Suprapubic skin (tissue), 4 donors: ENCODE measurements at places on chromosomes 5 and 9.

GRCh38 chr9:35696520-35697215 is 6.9 kb upstream of the TPM2 start:
- DNase-seq = no peak
- peaks cover 53% of the 10 kb centered on the region for H3K36me3 ChIP-seq
- H3K27me3 ChIP-seq = no peaks in the 10 kb centered on the region
- peak overlapping the region; percentile 52 for H3K27ac ChIP-seq
- H3K4me1 ChIP-seq = peaks cover 20% of the 10 kb centered on the region
- H3K4me3 ChIP-seq = no peak overlapping the region

GRCh38 chr5:122775550-122776542 is 966 bp downstream of the SNX2 start:
- no peak for DNase-seq
- peaks cover 31% of the 10 kb centered on the region for H3K4me1 ChIP-seq
- peak overlapping the region; percentile 93 for H3K27ac ChIP-seq
- no peaks in the 10 kb centered on the region for H3K36me3 ChIP-seq
- no peaks in the 10 kb centered on the region for H3K27me3 ChIP-seq

DNA sequence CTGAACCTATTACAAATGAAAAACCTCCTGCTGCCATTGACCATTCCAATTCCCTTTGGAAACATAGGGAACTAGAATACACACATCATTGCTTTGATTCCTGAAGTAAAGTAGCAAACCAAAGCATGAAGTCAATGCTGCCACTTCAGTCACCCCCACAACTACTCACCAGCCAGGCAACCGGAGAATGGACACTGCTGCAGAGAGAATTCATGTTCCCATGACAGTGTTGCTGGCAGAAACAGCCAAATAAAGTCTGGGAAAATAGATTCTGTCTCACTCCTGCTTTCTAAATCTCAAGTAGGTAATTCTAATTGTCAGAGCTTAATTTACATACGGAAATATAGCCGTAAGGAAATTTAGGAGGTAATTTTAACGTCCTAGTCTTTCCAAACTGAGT is 162.9 kb upstream of the PLPPR1 start:
- no peak overlapping the region for H3K4me3 ChIP-seq
- H3K27ac ChIP-seq = no peak overlapping the region
- no peaks in the 10 kb centered on the region for H3K4me1 ChIP-seq
- no peaks in the 10 kb centered on the region for H3K36me3 ChIP-seq
- H3K27me3 ChIP-seq = no peaks in the 10 kb centered on the region

DNA sequence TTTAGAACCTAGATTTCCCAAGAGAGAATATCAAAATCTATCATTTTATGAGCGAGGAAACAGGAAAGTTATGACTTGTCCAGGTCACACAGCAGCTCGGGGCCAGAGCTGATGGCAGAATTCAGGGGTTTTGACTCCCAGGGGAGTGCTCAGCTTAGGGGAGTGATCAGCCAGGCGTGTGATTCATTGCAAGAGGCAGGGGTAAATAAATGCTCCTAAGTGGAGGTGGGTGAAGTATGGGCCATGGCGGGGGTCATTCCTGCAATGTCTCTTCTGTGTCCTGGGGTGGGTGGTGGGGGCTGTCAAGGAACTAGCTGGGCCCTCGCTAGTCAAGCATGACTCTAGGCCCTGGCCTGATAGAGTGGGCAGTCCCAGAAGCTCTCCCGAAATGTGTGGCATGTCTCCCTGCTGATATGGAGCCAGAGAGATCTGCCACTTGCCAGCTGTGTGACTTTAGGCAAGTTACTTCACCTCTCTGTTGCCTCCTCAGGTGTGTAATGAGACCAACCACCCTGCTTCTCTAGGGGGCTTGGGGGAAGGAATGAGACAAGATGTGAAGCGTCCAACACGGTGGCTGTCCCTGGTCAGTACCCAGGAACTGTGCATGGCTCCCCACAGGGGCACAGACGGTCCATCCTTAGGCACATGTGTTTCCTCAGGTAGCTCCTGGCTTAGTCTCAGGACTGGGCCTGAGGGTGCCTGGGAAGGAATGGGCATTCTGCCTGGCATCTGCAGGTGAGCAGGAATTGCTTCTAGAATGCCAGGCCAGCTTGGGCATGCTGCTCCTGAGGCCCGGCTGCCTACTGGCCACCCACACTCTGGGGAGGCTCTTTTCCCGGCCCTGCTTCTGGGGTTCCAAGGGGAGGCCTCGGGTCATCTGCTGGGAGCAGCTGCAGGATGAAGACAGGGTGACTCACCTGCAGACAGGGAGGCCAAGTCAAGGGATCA is 36.5 kb upstream of the SH3PXD2B start:
- peaks cover 5% of the 10 kb centered on the region for H3K4me1 ChIP-seq
- no peaks in the 10 kb centered on the region for H3K36me3 ChIP-seq
- no peaks in the 10 kb centered on the region for H3K27me3 ChIP-seq
- peak; percentile 59 for DNase-seq
- no peak overlapping the region for H3K4me3 ChIP-seq

- no peak for DNase-seq
- no peaks in the 10 kb centered on the region for H3K36me3 ChIP-seq
- no peak overlapping the region for H3K27ac ChIP-seq
- H3K27me3 ChIP-seq = no peaks in the 10 kb centered on the region
- no peak overlapping the region for H3K4me3 ChIP-seq
Observed at GRCh38 chr5:55680353-55680752, 31.8 kb downstream of the SLC38A9 start.

GRCh38 chr9:63817622-63818518 is 1467.1 kb downstream of the FOXD4L5 start:
- DNase-seq = peak; percentile 94
- peak overlapping the region; percentile 37 for H3K4me3 ChIP-seq
- peaks cover 6% of the 10 kb centered on the region for H3K4me1 ChIP-seq
- H3K27me3 ChIP-seq = peaks cover 27% of the 10 kb centered on the region

DNA sequence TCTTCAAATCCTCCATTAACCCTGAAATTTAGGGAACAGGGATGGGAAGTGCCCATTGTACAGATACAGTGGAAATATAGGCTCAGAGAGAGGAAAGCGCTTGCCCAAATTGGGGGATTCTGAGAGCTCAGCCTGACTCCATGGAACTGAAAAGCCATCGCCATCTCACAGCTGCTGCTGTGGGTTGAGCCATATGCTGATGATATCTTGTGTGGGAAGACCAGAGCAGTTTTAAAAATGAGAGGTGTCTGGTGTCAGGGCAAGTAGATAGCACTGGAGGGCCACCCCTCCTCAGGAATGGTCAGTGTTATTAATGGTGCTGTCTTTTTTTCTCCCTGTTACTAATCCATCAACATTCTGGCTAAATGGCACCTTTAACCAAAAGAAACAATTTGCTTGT is 50.9 kb upstream of the C5orf58 start:
- no peaks in the 10 kb centered on the region for H3K4me1 ChIP-seq
- H3K4me3 ChIP-seq = no peak overlapping the region
- DNase-seq = no peak
- H3K27me3 ChIP-seq = no peaks in the 10 kb centered on the region

- no peak for DNase-seq
- H3K4me3 ChIP-seq = no peak overlapping the region
- H3K27me3 ChIP-seq = no peaks in the 10 kb centered on the region
- no peak overlapping the region for H3K27ac ChIP-seq
- H3K36me3 ChIP-seq = no peaks in the 10 kb centered on the region
Observed at GRCh38 chr5:15757103-15757502, 257.1 kb downstream of the FBXL7 start.

DNA sequence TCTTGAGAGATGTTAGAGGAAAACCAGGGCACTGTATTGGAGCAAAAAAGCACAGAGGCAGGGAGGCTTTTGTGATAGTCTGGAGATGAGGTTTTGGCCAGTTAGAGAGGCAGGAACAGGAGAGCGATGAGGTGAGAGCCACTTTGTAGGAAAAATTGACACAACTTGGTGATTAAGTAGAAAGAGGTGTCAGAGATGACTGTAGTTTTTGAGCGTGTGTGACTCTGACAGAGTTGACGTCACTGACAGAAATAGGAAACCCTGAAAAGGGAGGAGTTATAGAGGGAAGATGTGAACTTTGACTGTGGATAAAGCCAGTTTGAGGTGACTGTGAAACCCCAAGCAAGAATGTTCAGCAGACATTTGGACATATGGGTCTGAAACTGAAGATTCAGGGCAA is 15.7 kb downstream of the NFX1 start:
- DNase-seq = no peak
- H3K4me1 ChIP-seq = no peaks in the 10 kb centered on the region
- H3K36me3 ChIP-seq = peaks cover 100% of the 10 kb centered on the region
- no peak overlapping the region for H3K4me3 ChIP-seq
- no peak overlapping the region for H3K27ac ChIP-seq

DNA sequence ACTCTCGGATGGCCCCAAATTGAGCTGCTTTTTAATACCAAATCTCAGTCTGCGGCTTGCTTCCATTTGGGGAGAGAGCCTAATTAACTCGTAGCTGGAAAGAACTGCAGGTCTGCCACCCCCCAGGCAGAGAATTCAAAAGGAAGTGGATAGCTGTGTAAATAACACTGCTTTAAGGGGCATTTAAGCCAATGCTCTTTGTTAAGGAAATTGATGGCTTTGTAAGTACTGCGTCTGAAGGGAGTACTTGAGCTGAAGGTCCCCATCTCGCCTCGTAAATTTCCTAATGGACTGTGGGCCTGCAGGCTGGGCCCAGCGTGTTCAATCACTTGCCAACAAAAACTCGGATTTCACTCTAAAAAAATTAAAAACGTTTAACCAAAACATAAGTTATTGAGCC is 132.7 kb downstream of the PAPPA start:
- H3K4me1 ChIP-seq = no peaks in the 10 kb centered on the region
- no peak for DNase-seq
- no peak overlapping the region for H3K27ac ChIP-seq

DNA sequence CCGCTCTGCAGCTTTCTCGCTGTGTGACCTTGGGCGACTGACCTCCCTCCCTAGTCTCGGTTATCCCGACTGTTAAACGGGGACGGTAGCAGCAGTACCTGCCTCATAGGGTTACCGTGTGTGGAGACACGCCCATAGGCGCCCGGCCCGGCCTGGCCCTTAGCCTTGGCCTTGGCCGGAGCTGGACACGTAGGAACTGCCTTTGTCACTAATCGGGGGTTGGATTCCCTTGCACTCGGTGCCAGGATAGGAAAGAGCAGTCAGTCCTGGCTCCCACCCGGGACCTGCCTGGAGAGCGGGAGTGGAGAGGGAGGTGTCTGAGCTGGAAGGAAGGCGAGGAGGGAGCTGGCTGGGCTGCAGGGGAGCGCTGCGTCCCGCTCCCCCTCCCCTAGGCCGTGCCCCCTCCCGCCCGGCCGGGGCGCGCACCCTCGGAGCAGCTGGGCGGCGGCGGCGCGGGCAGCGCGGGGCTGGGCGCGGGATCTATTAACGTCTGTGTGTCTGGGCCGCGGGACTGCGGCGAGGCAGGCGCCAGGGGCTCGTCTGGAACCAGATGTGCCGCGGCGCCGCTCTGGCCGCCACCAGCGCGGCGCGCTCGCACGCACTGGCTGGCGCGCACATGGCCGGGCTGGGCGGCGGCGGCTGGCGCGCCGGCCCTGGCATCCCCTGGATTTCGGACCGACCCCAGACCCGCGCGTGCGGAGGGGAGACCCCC is 31.7 kb downstream of the PRRX2 start:
- H3K4me1 ChIP-seq = peaks cover 48% of the 10 kb centered on the region
- no peaks in the 10 kb centered on the region for H3K36me3 ChIP-seq
- H3K4me3 ChIP-seq = peak overlapping the region; percentile 52
- H3K27ac ChIP-seq = peak overlapping the region; percentile 91
- DNase-seq = no peak
- H3K27me3 ChIP-seq = peaks cover 15% of the 10 kb centered on the region

DNA sequence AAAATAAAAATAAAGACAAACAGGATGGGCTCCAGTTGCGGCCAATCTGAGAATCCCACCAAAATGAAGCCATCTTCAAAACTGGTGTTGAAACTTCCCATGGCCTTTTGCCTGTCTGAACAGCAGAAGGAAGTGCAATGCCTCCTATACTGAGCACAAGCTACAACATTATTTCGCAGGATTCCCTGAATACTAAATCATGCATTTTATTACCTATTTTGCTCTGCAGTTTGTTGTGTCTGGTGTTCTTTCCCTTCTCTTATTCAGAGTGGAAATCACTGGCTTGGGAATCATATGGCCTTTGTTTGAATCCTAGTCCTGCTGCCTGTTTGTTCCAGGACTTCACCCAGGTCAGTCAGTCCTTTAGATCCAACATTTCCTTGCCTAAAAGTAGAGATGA is at the start of gene OR2Y1:
TSS of gene OR2Y1 (minus strand) at position 101 of the 400 bp plus-strand sequence. CDS start at position 101, 0 bp downstream.
- H3K4me3 ChIP-seq = no peak within 1 kb of the TSS
- H3K27ac ChIP-seq = no peak within 1 kb of the TSS
- DNase-seq = no peak

DNA sequence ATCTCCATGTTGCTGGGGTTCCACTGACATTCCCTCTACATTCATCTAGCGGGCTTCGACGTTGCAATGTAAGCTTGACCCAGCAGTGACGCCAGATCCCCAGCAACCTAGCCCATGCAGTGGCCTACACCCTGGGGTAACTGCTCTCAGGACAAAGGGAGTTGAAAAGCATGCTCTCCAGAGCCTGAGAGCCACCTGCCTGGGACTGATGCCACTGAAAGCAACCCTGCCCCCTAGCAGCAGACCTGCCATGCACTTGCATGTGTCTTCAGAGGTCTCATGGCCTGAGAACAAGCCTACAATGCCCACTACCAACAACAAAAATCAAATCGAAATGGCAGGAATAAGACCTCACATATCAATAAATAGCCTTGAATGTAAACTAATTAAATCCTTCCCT is 330.3 kb downstream of the TRIM36 start:
- no peak for DNase-seq
- no peak overlapping the region for H3K4me3 ChIP-seq
- H3K27me3 ChIP-seq = no peaks in the 10 kb centered on the region
- no peaks in the 10 kb centered on the region for H3K36me3 ChIP-seq

DNA sequence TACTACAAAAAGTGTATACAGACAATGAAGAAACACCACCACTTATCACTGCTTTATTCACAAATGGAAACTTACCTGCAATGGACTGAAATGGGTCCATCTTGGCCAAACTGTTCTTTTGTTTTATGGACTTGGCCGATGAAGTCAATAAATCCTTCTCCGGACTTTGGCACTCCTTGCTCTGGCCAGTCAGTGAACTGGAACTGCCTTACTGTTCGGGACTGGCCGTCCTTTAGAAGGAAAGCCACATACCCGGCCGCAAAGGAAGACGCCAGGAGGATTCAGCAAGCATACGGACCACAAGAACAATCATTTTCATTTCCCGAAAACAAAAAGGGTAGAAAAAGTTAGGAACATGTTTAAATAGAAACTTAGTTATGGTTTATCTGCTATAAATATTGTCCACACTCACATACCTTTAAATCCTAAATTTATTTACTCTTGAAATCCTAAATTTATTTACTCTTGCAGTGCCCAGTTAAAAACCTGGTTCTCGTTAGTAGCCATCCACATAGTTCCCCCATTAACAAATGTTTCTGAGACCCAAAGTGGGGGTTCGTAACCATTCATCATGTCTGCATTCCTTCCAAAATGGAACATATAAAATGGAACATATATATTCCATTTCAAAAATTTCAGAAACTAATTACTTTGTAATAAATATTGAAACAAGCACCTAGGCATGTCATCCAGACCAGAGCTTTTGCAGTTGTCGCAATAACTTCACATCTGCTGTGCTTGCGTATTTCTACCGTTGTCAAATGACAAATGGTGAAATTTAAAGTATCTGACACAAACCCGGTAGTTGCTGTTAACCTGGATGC is 532.1 kb upstream of the DMAC1 start:
- H3K36me3 ChIP-seq = no peaks in the 10 kb centered on the region
- H3K4me3 ChIP-seq = no peak overlapping the region
- no peak overlapping the region for H3K27ac ChIP-seq
- H3K27me3 ChIP-seq = no peaks in the 10 kb centered on the region
- no peak for DNase-seq
- no peaks in the 10 kb centered on the region for H3K4me1 ChIP-seq
